ENCODE measurements at places on chromosomes 16 and 17.
A peak's percentile ranks its signal among the peaks of the same experiment; 100 is the strongest.

- no peak for DNase-seq
Measured at GRCh38 chr17:74116087-74116717, 87.3 kb upstream of the RPL38 start.

- DNase-seq, result no peak
Measured at GRCh38 chr17:79413611-79414010, 197.2 kb downstream of the RBFOX3 start.

- DNase-seq, result no peak
Measured at GRCh38 chr16:11621920-11622651, 35.4 kb upstream of the LITAF start.

DNA sequence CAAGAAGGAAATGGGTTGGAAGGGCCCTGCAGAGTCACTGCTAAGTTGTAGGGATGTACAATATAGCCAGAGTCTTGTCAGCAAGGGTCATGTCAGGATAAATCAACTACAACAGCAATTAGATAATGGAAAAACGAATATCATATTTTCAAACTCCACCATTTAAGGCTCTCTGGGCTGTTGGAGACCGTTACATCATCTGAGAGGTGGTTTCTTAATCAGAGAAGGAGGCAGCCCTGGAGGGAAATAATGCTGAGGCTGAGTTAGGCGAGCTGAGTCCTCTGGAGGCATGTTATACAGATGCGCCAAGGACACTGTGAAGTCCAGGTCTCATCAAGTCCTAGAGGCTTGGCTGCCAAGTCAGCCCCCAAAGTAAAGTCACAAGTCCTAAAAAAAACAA is 30.3 kb downstream of the LYRM9 start:
- no peak for DNase-seq

DNA sequence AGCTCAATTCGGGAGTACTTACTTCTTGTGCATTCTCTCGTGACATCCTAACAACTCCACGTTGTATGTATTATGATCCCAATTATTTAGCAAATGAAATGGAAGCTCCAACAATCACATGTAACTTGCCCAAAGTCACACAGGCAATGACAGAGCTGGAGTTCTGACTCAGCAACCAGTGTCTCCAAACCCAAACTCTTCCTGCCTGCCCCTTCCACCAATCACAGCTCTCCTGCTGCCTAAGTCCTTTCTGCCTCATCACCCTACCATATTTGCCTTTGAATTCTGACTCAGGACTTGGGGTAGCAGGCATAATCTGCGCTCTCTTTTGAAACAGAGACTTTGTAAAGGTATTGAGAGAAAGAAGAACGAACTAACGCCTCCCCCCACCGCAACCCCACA is 245.2 kb upstream of the MAF start:
- no peak for DNase-seq

GRCh38 chr16:1379304-1380076 is 27.8 kb downstream of the GNPTG start:
- peak; percentile 52 for DNase-seq

DNA sequence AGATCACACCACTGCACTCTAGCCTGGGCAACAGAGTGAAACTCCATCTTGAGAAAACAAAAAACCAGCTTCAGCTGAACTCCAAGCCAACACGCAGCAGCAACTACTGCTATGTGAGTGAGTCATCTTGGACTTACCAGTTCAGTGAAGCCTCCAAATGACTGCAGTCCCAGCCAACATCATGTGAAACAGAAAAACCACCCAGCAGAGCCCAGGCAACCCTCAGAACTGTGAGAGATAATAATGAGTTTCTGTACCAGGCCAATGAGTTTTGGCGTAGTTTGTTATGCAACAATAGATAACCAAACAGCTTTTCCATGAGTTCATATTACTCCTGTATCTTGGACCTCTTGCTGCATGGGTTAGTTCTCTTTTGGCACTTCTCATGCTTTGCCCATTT is 23.3 kb downstream of the PHF12 start:
- no peak for DNase-seq

DNA sequence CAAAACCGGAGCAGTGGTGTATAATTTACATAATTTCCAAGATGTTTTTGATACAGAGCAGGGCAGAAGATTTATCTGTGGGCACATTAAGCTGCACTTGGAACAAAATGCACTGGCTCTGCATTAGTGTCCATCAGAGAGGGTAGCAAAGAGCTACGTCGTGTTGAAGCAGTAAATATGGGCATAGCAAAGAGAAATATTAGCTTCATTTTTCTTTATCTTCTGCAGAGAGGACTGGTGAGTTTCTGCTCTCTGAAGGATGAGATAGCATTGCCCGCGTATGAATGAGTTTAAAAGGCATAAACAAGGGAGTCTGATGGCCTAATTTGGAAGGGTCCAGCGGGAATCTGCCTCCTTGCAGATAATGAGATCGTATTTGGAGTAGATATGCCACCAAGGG is 227.8 kb upstream of the CDH11 start:
- no peak for DNase-seq

DNA sequence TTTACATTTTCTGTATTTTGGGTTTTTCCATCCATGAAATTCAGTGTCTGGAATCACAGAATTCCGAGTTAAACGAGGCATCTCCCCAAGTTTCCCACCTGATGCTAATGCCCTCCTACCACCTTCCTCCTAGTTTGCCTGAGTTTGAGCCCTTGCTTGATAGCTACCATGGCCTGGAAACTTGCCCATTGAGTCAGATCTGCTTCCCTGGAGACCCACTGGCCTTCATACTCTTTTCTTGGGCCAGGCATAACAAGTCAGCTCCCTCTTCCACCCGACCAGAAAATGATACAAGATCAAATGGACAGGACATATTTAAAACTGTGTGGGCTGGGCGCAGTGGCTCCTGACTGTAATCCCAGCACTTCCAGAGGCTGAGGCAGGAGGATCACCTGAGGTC is 10.2 kb downstream of the SETD1A start:
- no peak for DNase-seq

DNA sequence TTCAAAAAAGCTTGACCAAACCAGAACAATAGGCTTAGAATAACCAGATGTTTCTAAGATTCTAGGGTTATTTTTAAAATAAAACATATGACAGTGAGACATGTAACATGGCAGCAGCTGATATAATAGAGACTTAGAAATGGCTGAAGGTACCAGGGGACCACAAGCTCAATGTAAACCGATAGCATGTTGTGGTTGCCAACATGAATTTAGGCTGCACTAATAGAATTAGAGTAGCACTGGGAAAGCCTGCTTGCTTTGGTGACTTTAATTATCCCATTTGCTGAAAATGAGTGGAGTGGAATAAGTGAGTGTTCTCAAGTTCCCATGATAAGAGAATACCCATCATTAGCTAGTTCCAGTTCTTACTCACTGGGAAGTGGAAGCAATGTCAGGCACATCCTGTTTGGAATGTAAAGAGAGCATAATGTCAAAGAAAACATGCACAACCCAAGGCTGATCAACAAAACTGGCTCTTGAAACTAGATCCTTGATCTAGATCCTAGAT is 621.2 kb upstream of the CDH5 start:
- no peak for DNase-seq

DNA sequence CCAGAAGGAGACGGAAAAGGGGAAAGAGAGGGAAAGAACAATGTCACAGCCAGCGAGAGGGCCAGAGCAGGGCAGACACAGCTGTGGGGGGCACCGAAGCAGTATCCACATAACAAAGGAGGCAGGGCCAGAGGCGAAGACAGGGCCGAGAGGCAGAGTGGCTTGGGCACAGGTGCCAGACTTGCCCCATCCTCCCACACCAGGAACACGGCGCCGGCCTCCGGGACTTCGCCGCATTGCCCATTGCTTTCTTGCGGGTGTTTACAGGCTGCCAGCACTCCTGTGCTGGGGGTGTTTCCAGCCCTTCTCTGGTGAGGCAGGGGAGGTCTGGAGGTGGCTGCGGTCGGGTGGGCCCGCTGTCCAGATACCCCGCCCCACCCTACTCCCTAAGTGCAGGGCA is 78.0 kb downstream of the ENGASE start:
- no peak for DNase-seq
